WTC11 (cell line): ENCODE measurements at places on chromosomes 6 and 20. TPM values are rescaled to one million over a fixed set of nuclear protein-coding genes. Genes with fewer than 3 reads are reported as not detected.

DNA sequence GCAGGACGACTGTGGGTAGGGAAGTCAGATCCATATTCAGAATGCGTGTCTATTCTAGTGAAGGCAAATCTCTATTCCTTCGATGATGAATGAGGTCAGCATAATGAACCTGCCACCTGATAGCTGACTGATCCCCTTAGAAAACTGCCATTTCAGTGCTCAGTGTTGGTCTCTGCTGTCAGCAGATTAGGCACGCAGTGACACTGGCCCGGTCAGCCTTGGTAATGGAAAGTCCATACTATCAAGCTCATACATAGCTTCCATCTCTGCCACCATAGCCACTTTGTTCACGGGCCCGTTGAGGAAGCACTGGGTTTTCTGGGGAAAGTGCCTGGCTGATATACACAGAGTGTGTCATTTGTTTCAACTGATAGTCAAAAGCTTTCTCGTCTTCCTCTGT, 54.0 kb downstream of the C6orf52 start:
- no peak for DNase-seq

The HSD17B8 gene
- total RNA-seq, result 7.3 to 8.1 TPM (median 7.7 TPM) in 3 replicates

DNA sequence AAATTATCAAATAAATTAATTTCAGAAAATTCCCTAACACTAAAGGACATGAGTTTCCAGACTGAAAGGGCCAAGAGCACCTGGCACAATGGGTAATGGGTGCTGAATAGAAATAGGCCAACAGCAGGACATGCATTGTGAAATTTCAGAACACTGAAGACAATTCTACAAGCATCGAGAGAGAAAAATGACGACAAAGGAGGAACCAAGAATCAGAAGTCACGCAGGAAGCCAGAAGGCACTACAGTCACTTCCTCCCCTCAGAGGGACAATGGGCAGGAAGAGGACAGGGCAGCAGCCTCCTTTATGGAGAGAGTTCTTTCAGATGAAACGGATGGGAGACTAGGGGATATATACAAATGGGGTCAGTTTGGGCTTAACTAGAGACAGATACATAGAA, 29.6 kb downstream of the PCNA start:
- no peak for DNase-seq

GRCh38 chr6:38713812-38714211, 1.3 kb upstream of the DNAH8 start:
- DNase-seq, result no peak

DNA sequence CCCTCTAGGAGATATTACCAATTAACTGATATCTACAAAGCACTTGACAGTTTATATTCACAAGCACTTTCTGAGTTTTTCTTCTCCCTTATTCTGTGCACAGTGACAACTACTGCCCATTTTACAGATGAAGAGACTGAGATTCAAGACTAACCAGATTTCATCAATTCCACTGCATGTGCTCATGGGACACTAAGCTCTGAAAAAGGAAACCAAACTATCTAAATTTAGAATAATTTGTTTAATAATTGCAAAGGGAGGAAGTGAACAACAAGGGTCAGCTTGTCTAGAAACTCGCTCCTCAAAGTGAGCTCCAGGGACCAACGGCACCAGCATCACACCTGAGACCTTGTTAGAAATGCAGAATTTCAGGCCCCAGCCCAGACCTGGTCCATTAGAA, 50.8 kb upstream of the MYLIP start:
- no peak for DNase-seq

The BPIFA1 gene
- total RNA-seq, result not detected in 3 replicates

The CDH4 gene
- 4.8 to 5.3 TPM (median 4.9 TPM) in 3 replicates for total RNA-seq

The ULBP2 gene
- 0.13 to 0.23 TPM in 2 of 3 replicates, not detected in the other for total RNA-seq

The CCND3 gene
- 23.0 to 33.6 TPM (median 23.0 TPM) in 3 replicates for total RNA-seq

DNA sequence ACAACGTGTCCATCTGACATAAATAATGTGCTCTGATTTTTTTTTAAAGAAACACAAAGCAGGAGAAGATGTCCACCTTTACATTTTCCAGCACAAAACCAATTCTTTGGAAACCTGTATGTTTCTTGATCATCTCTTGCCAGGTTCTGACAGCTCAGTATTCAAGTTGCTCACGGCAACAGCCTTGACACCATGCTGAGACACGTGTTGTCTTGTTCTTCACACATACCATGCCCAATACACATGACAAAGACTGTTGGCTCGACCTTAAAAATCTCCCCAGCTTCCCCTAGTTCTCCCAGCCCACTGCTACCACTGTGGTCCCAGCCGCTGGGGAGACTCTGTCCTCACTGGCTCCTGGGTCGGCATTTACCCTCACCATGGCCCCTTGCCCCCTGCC, 518.9 kb downstream of the PREX1 start:
- no peak for DNase-seq

DNA sequence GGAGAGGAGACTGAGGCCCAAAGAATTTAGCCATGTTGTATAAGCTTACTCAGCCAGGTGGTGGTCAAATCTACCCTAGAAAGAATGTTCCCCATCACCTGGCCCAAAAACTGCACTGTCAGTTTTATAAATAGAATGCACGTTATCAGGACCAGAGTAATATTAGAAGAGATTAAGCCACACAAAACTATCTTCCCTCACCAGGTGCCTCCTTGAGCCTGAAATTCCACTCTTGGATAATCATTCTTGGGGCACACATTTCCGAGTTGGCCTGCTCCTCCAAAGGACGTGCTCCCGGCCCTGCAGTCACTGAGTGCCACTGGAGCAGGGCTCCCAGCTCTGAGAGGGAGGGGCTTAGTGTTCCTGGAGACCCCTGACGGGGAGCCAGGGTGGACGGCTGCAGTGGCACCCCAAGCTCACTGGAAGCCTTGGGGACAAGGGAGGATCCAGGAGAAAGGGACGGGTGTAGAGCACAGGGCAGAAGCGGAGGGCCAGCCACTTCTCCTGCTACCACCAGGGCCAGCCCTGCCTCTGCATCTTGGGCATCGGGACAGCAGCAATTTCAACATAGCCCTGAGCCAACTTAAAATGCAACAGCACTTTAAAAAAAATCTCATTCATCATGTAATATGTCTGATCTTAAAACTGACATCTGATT, 160.8 kb upstream of the QKI start:
- DNase-seq, result no peak

- no peak for DNase-seq
Observed at GRCh38 chr6:52566201-52566600, 10.7 kb downstream of the TRAM2 start.

DNA sequence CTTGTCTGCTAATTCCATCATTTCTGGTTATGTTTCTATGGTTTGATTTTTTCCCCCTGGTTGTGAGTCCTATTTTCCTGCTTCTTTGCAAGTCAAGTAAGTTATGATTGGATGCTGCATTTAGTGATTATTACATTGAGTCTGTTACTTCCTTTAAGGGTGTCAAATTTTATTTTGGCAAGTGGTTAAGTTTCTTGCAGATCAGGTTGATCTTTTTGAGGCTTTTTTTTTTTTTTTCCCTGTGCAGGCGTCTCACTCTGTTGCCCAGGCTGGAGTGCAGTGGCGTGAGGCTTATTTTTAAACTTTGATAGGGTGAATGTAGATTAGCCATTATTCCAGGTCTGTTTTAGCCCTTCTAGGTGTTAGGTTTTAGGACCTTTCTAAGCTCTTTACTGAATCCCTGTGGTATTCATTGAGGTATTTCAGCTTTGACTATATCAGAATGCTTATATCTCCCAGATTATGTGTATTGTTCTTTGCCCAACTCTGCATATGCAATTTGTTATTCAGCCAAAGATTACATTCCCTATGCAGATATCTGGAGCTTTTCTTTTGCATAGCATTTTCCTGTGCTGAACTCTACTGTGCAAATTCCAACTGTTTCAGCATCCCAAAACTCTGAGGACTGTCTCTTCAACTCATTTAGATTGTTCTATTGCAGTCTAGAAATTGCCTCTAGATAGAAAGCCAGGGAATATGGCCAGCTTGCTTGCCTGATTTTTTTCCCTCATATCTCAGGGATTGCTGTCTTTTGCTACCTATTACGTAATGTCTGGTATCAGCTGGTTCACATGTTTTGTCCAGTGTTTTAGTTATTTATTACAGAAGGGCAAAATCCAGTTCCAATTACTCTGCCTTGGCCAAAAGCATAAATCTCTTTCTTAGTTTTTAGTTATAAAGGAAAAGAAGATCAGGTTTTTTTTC, 113.3 kb downstream of the AFG1L start:
- DNase-seq, result no peak

- DNase-seq, result no peak
Observed at GRCh38 chr6:97151601-97152000, 131.4 kb downstream of the MMS22L start.

DNA sequence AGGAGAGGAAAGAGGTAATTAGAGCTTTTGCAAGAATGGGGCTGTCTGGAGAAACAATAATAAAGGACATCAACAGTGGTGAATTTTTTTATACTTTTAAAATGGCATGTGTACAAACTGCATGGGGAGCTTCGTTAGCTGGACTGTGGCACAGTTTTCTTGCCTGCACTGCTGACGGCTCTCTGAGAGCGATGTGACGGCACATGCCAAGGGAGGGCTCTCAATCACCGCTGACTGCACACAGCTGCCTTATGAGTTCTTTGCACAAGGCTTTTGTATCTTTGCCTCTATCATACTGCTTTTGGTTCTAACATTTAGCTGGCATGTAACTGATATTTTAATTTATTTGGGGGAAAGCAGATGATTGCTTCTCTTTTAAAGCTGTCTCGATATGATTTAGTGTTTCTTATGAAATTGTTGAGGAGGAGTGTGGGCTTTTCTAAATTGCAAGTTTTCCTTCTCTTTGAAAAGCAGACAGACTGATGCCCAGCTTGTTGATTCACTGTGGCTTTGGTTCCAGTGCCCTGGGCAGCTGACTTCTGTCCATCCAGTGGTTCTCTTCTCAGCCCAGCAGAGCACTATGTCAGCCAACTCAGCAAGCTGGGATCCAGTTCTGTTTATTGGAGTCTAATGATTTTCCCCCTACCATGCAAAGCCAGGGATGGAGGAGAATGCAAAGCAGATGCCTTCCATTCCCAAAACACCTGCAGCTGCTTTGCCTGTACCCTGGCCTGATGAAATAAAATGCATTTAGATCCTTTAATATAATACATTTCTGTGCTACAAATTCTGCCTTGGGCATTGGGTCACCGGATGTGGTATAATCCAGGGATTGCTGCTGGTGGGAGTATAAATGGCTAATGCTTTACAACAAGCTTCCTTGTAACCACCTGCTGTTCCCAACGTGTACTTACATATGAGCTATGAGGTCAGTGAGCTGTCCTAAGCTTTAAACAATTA, 323.9 kb downstream of the ZFAND3 start:
- DNase-seq, result no peak

The OVOL2 gene
- 9.8 to 11.0 TPM (median 10.4 TPM) in 3 replicates for total RNA-seq

The ARFGEF3 gene
- 20.0 to 20.5 TPM (median 20.1 TPM) in 3 replicates for total RNA-seq

GRCh38 chr20:40895182-40895581, 133.4 kb upstream of the TOP1 start:
- no peak for DNase-seq

DNA sequence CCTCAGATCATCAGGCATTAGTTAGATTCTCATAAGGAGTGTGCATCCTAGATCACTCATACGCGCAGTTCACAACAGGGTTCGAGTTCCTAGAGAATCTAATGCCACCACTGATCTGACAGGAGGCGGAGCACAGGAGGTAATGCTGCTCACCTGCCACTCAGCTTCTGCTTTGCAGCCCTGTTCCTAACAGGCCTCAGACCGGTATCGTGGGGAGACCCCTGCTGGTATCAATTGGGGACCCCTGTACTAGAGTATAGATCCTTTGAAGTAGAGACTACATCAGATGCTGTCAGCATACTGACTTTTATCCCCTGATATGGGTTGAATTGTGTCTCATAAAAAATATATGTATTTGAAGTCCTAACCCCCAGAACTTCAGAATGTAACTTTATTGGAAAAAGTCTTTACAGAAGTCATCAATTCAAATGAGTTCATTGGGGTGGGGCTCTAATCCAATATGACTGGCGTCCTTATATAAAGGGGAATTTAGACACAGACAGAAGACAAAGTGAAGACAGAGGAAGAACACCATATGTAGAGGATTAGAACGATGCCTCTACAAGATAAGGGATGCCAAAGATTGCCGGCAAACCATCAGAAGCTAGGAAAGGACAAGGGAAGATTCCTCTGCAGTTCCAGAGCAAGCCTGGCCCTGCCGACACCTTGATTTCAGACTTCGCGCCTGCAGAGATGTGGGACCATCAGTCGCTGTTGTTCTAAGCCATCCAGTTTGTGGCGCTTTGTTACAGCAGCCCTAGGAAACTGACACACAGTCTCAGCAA, 104.4 kb upstream of the BTBD3 start:
- DNase-seq, result peak; percentile 23

DNA sequence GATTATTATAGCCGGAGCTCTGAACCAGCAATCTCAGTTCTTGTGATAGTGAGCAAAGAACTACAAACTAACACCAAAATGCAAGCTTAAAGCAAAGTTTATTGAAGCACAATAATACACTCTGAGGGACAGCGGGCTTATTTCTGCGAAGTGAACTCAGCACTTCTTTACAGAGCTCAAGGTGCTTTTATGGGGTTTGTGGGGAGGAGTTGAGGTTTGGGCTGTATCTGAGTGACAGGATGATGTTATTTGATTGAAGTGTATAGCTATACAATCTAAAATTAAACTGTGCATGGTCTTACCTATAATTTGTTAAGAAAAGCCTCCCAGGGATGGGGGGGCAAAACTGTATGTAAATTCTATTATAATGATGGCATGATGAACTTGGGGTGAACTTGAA, 1.0 kb upstream of the HFE start:
- DNase-seq, result no peak

DNA sequence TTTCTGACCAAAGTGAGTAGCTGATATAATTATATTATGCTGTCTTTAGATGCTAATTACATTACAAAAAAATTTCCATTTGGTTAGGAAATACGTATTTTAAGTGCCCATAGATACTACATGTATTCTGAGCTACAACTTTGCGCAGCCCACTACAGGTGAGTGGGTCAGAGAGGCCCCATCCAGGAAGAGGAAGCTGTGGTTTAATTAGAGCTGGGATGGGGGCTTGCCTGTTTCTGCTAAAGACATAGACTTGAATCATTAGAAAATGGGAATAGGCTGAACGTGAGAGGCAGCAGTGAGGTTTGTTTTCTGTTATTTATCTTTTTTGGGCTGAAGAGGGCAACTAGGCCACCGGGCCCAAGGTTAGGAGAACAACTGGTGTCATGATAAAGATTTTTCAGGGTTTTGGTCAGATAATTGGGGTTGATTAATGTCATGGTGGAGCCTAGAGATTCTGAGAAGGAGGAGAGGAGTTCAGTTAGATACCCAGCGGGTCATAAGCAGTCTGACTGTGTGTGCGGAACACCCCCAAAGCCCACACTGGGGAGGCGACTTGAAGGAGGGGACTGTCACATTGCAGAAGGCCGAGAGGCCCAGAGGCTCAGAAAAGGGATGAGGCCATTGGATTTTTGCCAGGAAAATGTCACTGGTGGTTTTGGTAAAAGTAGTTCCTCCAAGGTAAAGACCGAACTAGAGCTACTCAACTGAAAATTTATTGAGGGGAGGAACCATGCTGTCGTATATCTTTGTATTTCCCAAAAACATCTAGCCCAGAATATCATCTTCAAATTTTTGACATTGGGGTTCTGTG, 14.5 kb upstream of the IRF4 start:
- DNase-seq, result no peak

The FAM184A gene
- total RNA-seq, result 13.3 to 19.2 TPM (median 16.2 TPM) in 3 replicates

GRCh38 chr6:138716013-138716412, 57.6 kb upstream of the CCDC28A start:
- no peak for DNase-seq

- DNase-seq, result no peak
Observed at GRCh38 chr20:52031563-52032303, 159.8 kb downstream of the ZFP64 start.
